ENCODE measurements at places on chromosomes 1 and 21.

- DNase-seq, result peak; percentile 24
These were observed 221.4 kb upstream of the PKN2 start for GRCh38 chr1:88462488-88463261.

DNA sequence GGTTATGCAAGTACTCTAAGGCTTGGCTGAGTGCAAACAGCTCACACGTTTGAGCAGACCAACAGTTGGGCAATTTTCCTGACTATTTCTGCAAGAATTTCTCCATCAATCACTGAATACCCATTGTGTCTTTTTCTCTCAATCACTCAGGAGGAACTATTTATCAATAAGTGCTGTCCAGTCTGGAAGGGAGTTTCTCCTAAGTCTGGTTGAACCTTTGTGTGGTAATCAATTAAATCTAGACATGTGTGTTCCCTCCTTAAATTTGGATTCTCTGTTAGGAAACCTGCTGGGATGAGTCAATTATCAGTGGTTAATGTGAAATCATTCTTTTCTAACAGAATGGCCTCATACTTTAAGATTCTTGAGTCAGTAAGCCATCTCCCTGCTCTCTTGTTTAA, 6.8 kb upstream of the AADACL3 start:
- DNase-seq, result no peak

GRCh38 chr21:45994759-45995685, 13.5 kb downstream of the COL6A1 start:
- DNase-seq, result no peak

DNA sequence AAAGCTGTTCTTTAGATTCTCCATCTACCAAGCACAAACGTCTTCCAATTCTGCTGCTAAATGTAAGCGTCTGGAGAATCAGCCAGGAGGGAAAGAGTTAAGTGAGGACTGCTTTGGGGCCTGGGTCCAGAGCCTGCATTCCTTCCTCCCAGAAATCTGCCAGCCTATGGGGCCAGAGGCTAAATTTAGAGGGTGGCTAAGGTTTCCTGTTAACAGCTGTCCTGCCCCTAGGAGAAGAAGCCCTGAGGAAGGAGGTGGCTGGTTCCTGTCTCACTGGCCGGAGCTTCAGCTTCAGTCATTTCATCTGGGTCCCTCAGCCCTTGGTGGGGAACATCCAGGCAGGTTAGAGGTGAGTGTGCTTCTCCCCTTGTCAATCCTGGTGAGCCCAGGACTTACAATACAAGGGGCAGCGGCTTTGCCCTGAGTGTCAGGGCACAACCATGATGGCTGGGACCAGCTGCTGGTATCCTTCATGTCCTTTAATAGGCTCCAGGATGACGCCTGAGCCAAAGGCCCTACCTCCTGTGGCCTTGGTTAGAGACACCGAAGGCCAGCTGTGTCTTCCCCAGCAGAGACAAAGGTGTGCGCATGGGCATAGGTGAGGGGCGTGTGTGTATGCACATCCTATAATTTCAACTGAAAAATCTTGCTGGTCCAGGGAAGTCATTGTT, at the start of gene STYXL2:
TSS of gene STYXL2 (plus strand) at position 230 of the 671 bp plus-strand sequence. CDS start 775 bp downstream, outside the sequence.
- no peak for DNase-seq

GRCh38 chr1:229344139-229344538, 1.3 kb upstream of the CCSAP start:
- DNase-seq, result no peak

DNA sequence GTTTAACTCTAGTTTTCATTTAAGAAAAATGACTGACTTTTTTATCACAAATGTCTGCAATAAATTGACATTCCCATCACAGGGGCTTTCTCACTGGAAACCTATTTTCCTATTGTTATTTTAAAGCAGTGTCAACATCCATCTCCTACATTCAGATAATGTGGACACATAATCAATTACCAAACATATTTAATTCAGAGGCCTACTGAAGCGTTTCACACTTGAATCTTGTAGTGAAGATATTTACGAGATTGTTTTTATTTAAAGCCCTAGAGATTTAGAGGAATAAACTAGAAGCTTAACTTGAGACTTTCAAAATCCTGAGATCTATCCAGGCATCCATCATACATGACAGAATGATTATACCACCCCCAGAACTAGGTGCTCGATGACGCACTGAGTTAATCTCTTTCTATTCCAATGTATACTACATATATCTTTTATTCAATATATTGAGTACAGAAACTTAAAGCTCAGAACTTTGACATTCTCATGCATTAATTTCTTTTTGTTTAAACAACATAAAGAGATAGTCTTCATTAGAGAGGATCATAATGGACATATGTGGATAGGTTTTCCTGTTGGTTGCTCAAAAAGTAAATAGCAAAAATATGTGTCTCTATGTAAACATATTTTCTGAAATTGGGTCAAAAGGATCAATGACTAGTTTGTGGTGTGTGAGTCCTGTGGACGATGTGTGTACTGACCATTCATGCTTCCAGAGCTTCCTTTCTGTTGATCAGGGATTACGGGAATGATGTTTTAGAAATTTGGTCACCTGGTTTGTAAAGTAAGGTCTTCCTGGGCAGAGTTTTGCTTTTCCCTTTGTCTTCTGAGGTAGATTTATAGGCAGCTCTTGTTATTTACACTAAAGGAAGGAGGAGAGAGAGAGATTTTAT, 171.5 kb upstream of the HMCN1 start:
- no peak for DNase-seq

DNA sequence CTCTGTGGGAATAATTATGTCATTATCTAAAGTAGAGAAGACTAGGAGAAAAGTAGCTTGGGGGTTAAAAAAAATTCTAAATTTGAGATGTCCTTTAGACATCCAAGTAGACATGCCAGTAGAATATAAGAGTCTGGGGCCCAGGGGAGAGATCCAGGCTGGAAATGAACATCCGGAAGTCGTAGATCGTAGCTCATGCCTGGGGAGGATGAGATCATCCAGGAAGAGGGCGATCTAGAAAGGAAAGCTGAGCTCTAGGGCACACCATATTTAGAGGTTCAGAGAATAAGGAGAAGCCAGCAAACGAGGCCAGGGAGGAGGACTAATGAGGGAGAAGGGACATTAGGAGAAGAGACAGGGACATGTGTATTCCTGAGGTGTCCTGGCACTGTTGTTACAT, 12.2 kb downstream of the NGF start:
- DNase-seq, result no peak

- DNase-seq, result no peak
These were observed 661 bp downstream of the GBP4 start for GRCh38 chr1:89198081-89198480.

DNA sequence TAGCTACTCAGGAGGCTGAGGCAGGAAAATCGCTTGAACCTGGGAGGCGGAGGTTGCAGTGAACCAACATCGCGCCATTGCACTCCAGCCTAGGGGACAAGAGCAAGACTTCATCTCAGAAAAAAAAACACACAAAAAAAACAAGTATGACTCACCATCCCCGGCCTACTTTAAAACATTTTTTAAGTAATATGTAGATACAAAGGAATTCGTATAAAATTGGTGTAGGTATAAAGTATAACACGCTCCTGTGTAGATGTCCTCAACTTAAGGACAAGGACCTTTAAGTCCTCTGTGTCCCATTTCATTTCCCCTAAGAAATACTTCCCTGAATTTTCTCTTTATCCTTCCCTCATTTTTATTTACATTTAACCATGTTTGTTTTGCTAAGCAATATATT, 73.4 kb upstream of the PKN2 start:
- DNase-seq, result no peak

DNA sequence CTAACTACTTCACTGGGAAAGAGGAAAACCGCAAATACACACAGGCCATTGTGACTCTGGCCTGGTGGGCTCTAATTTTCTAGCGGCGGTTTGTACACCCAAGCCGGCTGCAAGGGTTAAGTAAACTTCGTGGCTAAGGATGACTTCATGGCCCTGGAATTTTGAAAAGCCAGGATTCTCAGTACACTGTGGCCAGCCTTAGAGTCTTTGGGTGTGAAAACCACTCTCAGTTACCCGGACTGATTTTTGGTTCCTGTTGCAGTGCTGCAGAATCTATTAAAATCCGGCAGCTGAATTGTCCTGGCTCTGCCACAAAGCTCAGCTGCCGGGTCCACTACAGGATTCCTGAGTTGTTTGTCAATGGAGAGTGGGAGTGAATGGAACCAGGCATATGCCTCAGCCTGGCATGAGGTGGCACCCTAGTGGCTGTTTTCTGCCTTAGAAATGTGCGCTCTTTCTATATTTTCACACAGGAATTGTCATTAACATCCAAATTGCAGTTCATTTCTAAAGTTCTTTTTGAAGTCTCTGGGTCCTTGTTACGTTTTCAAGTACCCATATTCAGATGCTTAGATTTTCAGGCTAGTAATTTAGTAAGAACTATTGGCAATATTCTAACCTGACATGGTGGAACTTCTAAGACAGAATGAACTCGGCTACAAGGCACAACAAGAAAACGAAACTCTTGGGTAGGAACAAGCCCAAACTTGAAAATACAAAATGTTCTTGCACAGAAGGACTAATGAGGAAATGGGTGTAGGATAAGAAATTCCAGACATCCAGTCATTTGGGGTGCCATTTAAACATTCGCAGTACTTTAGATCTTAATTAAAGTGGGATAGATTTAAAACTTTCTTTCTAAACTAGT, 255.9 kb downstream of the NFIA start:
- DNase-seq, result no peak

- no peak for DNase-seq
These were observed 2.7 kb downstream of the ERRFI1 start for GRCh38 chr1:8023287-8023994.

DNA sequence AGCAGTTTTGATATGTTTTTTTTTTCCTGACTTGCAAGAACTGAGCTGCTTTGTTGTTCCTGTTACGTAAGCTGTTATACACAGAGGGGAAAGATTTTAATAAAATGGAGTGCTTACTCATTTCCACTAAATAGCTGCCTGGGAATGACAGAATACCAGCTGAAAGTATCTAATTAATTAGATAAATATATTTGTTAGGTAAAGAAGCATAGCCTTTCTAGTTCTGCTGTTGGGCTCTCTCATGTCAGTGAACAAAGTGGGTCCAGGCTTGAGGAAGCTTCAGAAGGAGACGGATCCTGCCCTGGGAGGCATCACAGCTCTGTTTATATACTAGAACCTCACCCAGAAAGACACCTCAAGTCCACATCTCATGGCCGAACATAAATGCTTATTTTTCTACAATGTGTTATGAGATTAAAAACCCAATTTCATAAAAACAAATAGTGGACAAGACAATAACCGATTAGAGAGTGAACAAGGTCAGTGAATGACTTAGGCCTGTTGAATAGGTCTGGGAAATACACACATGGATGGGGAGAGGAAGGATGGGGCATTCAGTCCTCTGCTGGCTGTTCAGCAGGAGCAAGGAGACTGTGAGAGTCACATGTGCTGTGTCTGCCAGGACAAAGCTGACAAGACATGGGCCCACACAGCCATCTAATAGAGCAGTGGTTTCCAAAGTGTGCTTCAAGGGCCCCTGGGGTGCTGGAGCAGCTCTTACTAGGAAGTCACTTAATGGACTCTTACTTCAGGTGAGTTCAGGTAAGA, 20.6 kb downstream of the TRAF5 start:
- DNase-seq, result no peak

DNA sequence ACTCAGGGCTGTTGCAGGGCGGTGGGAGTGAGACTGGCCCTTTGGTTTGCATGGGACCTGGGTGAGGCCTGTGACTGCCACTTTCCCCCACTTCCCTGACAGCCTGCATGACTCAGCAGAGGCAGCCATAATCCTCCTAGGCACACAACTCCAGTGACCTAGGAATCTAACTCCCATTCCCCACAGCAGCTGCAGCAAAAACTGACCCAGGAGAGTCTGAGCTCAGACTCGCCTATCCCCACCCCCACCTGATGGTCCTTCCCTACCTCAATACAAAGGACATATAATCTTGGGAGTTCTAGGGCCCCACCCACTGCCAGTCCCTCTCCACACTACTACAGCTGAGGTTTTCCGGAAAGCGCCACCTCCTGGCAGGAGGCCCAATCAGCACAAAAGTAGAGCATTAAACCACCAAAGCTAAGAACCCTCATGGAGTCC, 26.7 kb downstream of the NDC1 start:
- DNase-seq, result no peak

- no peak for DNase-seq
These were observed 555.8 kb downstream of the DPYD start for GRCh38 chr1:97365026-97365425.

GRCh38 chr1:208264469-208265121, 20.4 kb upstream of the PLXNA2 start:
- DNase-seq, result no peak

GRCh38 chr1:53065391-53065790, 3.4 kb downstream of the PODN start:
- DNase-seq, result no peak

DNA sequence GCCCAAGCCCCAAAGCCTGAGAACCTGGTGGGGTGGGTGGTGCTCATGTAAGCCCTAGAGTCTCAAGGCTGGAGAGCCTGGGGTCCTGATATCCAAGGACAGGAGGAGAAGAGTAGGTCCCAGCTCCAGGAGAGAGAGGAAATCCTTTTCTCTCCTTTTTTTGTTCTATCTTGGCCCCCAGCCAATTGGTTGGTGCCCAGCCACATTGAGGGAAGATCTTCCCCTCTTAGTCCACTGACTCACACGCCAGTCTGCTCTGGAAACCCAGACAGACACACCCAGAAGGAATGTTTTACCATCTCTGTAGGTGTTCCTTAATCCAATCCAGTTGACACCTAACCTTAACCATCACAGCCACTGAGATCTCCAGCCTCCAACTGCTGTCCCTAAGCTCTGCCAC, 16.2 kb upstream of the LIN9 start:
- no peak for DNase-seq

- no peak for DNase-seq
These were observed 686 bp downstream of the MIIP start for GRCh38 chr1:12019858-12020509.

DNA sequence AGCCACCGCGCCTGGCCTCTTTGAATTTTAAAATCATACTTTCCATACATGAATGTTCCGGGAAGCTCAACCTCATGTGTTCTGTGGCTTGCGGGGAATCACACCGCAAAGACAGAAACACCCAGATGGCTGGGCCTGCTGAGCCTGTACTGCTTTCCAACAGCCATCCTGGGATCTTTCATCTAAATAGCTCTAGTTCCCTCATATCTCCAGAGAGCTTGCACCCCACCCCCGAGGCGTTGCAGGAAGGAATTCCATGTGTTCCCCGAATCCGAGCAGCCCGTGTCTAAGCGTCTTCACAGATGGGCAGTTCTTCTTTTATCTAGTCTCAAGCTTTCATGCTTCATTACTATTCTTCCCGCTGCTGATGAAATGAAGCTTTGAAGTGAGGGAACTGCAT, 66.4 kb downstream of the IGSF21 start:
- DNase-seq, result no peak

GRCh38 chr1:31897526-31898100, 40.6 kb downstream of the PTP4A2 start:
- no peak for DNase-seq

Data from NCI-H1048 (cell line).